ENCODE measurements at places on chromosomes 11 and 22. TPM values are rescaled to one million over a fixed set of nuclear protein-coding genes. Genes with fewer than 3 reads are reported as not detected.
A peak's percentile ranks its signal among the peaks of the same experiment; 100 is the strongest.

- no peak for ATAC-seq
Measured at GRCh38 chr22:47011131-47011858, 248.8 kb downstream of the TBC1D22A start.

- no peak for ATAC-seq
Measured at GRCh38 chr11:70764356-70764905, 366.1 kb downstream of the CTTN start.

GRCh38 chr22:47285981-47286380 is 523.5 kb downstream of the TBC1D22A start:
- no peak for ATAC-seq

DNA sequence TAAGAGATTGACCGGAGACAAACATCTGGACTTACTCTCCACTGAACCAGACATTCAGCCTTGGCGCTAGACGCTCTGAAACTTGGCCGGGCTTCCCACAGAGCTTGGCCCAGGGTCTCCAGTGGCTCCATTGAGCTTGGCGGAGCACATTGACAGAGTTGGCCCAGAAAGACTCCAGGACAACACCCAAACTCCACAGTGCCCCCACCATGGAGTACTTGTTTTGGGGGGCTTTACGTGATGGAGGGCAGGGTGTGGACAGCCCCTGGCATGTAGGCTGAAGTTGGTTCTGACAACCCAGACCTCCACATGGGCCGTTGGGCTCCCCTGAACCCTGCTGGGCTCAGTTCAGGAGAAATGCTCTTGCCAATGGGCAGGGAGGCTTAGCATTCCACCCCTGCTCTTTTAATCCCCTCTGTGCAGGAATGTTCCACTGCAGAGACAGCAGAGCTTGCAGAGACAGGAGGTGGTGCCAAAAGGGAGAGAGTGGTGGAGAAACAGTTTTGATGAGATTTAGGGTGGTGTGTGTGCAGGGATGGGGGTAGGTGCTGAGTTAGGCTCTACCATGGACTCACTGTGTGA is 102.4 kb upstream of the TIMP3 start:
- peak; percentile 72 for ATAC-seq

Gene MMP8
- total RNA-seq, result 0.23 TPM

GRCh38 chr11:129803533-129803932 is 12.1 kb upstream of the TMEM45B start:
- no peak for ATAC-seq
